Vein endothelial cell (primary cell): ENCODE measurements at places on chromosomes 4 and X. TPM values are rescaled to one million over a fixed set of nuclear protein-coding genes. Genes with fewer than 3 reads are reported as not detected.

GAGE12E gene
- total RNA-seq = not detected in 2 replicates

MAGEC2 gene
- not detected in 2 replicates for total RNA-seq

MSANTD1 gene
- total RNA-seq = 0.33 and 1.1 TPM in 2 replicates

SLC10A4 gene
- total RNA-seq = under 0.01 and 0.10 TPM in 2 replicates

DMP1 gene
- not detected in 2 replicates for total RNA-seq
